ENCODE measurements at places on chromosomes 16 and 17.

DNA sequence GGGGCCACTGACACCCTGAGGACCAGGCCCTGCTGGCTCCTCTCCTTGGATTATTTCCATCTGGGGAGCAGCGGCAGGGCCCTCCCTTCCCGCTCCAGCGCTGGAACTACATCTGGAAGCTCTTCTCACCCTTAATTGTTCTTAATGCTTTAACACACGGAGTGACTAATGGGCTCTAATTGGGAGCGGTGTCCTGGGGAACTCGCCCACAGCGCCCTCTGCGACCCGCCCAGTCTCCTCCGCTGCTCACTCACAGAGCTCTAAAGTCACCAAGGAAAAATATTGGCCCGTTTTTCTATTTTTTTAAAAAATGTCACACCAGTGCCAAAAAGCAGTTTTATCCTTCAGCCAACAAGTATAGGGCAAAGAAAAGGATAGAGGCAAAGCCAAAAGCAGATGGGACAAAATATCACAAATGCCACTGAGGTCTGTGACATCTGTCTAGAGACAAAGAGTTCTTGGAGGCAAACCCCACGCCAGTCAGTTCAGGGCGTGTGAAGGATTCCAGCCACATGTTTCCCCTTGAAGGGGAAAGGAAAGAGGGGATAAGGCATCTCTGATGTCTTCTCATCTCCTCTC lies 134.7 kb downstream of the RBFOX3 start:
- no peak for DNase-seq

DNA sequence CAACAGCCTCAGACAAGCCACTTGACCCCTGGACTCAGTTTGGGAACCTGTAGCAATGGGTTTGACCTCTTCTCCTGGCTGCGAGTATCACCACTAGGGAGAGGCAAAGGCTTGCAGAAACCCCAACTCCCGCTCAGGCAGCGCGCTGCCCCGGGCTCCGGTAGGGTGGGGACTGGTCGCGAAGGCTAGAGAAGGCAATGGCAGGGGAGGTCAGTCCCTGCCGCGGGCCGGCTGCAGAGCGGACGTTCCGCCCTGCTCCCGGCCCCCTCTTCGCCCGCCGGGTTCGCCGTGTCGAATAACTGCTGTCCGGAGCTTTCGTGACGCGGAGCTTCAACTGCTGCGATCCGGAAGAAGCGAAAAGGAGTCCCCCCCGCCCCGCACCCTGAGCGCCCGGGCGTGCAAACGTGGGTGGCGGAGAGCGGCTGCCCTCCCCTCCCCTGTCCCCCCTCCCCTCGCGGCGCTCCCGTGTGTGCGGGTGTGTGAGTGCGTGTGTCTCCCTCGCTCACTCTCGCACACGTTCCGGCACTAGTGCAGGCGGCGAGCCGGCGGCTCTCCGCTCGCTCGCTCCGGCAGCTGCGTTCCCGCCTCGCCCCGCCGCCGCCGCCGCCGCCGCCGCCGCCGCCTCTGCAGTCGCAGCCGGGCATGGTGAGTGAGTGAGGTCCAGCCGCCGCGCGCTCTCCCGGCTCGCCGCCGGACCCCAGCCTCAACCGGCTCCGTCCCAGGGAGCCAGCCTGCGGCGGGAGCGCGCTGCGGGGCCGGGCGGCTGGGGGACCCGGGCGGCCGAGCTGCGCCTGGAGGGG lies 772 bp upstream of the SHISA6 start:
- no peak for DNase-seq

DNA sequence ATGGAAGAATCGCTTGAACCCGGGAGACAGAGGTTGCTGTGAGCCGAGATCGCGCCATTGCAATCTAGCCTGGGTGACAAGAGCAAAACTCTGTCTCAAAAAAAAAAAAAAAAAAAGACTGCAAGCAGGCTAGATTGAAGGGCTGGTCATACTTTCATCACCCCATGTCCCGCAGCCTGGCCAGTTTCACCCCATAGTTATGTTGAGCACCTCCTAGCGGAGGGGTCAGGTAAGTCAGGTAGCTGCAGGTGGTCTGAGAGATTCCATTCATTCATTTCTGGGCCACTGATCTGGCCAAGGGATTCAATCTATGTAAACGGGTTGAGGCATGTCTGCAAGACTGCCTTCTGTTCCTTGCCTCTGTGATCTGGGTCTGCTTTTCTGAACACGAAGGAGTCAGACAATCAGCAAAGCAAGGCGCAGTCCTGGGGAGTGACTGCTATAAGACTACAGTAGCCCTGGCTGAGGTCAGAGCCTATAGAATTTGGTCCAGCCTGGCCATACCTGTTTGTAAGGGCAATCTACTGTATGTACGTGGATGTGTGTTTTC lies 23.6 kb upstream of the BPTF start:
- DNase-seq, result no peak

DNA sequence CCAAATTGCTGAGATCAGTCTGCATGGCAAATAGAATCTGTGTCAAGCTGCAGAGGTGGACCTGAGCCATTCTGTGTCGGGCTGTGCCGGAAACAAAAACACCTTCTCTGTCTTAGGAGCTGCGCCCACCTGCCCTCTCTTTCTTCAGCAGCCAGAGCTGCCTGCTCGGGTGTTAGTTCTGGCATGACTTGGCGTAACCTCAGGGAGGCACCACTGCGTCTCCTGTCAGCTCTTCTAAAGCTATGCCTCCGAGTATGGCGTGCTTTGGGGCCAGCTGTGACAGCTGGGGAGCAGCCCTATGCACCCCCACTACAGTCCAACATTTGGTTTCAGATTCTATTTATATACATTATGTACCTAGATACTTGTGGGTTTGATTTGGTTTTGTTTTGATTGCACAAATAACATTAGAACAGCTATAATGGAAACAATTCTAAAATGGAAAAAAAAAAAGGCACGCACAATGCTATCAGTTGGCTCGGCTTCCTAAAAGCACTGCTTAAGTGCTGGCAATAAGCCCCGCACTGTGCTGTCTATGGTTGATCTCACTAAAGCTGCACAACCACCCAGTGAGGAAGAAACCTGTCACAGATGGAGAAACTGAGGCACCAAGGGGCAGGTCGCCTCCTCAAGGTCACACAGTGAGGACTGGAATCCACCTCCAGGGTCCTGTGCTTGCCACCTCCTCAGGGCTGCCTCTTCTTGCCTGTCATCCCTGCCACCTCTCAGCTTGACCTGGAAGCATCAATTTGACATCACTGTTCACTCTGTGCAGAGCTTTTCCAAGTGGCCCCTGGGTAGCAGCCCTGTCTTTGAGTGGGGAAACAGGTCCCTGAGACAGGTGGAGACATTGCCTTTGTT lies 18.7 kb upstream of the ADGRG1 start:
- DNase-seq, result peak; percentile 88

DNA sequence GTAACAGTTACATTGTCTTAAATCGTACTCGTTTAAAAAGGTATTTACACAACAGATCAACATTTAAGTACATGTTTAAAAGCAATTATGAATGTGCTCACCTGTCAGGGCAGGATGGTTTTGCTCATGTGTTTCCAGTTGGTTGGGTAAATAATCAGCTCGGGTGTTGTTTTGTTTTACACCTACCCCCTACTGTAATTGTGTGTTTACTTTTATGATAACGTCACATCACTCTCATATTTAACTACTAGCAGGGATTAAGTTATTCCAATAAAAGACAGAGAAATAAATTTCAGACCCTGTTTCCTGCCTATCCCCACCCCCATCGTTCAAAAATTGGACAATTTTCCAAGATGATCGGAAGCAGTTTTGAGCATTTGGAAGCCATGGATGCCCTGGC lies 390.2 kb downstream of the SEC14L1 start:
- DNase-seq, result no peak

DNA sequence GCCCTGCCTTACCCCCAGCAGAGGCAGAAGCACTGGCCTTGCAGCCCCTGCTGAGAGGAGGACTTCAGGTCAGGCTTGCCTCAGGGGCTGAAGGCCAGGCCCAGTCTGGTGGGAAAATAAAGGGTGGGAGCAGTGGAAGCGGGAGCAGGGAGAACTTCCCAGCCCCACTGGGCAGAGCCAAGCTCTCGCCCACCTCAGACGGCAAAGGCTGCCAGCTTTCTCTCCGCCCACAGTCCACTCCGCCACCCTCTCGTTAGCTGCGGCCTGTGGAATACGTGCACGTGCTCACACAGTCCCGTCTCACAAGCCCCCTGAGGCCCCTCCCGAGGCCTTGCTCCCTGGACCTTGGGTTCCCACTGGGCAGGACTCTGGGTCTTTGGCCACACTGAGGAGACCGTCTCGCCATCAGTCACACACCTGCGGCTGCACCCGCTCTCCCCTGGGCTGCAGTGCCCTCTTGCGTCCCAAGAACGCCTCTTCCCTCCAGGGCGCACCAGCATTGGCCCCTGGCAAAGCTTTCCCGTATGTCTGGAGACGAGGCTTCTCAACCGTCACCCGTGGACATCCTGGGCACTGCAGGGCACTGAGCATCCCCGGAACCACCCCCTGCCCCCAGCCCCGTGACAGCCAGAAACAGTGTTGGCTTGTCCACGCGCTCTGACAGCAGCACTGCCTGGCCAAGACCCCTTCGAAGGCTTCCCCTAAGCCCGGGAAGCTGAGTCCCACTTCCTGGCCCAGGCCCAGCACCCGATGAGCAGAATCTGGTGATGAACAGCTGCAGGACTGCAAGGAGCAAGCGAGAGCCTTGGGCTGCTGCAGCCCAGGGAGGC lies 8.3 kb downstream of the MRPL28 start:
- DNase-seq, result peak; percentile 78

DNA sequence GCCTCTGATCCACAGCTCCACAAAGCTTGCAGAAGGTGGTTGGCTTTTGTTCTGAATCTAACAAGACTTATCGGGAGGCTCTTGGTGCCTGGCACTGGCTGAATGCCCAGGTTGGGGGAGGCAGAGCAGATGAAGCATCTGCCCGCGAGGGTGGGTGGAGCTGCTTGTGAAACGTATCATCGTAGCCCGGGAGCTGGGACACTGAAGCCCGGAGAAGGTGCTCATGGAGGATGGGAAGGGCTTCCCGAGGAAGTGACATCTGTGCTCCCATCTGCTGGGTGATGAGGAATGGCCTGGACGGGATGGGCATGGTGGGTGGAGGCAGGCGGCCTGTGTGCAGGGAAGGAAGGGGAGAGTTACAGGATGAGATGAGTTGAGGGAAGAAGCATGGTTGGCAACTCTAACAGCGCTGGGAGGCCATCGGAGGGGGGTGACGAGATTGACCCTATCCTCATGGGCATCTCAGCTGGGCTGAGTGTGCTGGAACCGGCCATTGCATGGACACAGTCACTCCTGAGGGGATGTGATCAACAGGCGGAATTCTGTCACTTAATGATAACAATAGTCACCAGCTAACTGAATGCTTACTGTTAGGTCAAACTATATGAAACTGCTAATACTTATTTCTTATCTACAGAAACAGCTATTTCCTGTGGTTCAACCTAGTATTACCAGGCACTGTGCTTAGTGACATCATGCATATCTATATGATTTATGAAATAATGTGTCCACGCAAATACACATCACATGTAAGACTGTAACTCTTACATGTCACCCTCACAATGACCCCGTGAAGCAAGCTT lies 102.7 kb downstream of the ABCC6 start:
- no peak for DNase-seq

DNA sequence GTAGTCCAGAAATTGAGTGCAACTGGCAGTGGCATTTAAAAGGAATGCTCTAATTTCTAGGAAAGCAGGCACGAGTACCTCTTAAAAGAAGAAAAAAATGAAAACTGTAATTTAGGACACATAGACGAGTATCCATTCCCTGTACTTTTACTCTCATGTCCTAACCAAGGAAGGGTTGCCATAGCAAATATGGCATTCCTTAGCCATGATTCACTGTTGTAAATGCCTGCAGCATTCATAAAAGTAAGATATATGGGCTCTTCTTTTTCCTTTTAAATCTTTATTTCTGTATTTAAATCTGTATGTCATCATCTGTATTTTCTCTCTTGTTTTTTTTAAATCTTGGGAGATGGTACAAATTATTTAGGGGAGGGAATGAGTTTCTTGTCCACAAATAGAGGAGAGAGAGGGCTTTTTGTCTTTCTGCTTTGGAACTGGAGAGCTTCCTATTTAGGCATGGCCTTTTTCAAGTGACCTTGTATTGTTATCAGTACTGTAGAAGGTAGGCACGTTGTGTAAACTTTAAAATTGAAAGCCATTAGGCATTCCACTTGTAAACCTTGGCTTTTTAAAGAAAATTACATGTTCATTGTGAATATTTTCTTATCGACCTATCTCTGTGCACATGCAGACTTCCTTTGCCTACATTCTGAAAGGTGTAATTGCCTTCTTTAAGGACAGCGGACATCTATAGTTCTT lies 50.0 kb downstream of the TENT4B start:
- DNase-seq, result no peak

DNA sequence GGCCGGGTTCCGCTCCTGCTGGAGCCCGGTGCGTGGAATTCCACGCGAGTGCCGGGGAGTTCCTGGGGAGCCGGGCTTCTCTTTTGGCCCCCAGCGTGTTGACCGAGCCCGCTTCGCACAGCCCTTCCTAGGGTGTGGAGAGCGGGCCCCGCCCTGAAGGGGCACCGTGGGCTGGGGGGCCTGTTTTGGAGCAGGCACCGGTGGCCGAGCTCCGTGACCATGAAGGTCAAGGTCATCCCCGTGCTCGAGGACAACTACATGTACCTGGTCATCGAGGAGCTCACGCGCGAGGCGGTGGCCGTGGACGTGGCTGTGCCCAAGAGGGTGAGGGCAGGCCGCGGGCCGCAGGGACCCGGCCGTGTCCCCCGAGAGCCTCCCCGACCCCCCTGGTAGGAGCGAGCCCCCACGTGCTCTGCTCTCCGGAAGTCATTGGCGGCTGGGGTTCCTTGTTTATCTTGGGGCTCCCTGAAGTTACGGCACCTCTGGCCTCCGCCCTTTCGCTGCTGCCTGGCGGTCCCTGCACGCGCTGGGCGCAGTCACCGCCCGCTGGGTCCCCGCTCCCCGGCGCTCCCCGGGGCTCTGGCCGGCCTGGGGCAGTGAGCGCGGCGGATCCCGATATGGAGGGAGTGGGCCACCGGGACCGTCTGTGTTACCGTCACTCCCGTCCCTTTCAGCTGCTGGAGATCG lies 528 bp downstream of the HAGHL start:
- DNase-seq, result no peak

DNA sequence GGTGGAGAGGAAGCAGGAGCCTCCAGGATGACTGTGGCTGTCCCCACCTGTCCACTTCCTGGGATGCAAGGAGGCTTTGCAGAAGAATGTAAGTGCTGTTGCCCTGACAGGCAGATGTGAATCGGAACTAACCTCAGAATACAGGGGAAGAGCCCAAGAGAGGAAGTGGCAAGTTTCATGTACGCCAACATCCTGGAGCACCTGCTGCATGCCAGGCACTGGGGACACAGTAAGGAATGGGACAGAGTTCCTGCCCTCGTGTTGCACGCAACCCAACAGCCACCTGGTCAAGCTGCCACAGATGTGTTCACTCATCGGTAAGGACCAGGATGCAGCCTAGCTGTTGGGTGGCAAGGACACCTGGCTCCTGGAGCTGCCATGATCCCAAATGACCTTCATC lies 98.6 kb upstream of the RPL38 start:
- no peak for DNase-seq

DNA sequence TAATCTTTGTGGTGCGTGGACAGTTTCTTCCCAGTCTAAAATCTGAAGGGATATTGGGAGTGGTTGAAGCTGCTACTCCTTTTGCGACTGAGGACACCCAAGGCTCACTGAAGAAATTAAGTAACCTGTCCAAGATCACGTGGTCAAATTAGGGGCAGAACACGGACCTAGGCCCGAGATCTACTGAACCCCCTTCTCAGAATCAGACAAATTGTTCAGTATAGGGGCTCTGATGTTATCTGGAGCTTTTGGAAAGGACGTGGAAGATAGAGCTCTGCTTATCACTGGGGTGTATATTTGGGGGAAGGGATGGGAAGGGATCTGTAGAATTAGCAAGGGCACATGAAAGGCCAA lies 857 bp downstream of the TANGO6 start:
- no peak for DNase-seq

All from activated naive CD4-positive, alpha-beta T cell treated with Interleukin-2 at 50 U/mL for 16 hours (primary cell).